ENCODE measurements at places on chromosomes 3 and 15.

DNA sequence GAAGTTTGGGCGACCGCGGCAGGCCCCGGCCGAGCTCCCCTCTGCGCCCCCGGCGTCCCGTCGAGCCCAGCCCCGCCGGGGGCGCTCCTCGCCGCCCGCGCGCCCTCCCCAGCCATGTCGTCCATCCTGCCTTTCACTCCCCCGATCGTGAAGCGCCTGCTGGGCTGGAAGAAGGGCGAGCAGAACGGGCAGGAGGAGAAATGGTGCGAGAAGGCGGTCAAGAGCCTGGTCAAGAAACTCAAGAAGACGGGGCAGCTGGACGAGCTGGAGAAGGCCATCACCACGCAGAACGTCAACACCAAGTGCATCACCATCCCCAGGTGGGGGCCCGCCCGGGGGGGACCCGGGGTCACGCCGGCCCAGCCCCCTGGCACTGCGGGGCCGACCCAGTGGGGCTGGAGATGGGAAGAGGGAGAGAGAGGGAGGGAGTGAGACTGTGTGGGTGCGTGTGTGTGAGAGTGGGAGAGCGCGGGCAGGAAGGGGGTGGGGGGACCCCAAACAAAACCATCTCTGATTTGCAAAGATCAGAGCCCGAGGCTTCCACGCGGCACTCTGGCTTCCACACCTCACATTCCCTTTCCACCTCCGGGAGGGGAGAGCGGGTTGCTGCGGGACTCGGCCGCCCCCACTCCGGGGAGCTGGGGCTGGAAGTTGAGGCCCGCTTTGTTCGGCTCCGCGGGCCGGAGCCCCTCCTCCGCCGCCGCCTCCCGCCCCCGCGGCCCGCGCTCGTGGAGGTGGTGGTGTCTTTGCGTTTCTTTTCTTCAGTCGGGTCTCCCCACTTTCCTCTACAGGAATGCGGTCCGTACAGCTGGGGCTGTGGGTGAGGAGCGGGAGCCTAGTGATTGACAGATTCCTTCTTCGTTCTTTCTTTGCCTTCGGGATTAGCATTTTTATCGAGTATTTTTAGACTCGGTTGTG, 898 bp downstream of the SMAD3 start:
- DNase-seq, result no peak

- DNase-seq, result no peak
Observed at GRCh38 chr15:68812597-68813431, 7.9 kb downstream of the ANP32A start.

GRCh38 chr3:71090207-71090606, 493.3 kb downstream of the FOXP1 start:
- DNase-seq, result no peak

DNA sequence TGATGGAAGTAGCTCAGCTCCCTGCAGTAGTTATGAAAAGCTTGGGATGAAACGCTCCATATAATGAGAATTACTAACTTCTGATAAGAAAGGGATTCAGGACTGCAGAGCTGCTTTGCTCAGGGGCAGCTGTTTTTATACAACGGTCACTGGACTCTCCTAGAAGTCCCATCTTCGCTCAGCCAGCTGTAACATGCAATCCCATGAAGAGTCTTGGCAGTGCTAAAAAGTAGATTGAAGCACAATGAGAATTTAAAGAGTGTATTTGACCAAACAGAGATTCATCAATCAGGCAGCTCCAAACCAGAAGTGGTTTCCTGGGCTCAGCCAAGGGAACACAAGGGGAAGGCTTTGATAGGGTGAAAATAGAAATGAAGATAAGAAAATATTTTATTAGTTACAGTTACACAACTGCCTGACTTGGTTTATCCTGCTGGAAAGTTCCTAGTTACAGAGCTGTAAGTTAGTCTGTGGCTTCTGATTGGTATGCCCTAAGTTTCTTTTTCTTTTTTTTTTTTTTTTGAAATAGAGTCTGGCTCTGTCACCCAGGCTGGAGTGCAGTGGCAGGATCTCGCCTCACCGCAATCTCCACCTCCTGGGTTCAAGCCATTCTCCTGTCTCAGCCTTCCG, 24.1 kb downstream of the SIDT1 start:
- no peak for DNase-seq

GRCh38 chr15:41031232-41032078, 78.2 kb downstream of the CHAC1 start:
- no peak for DNase-seq

DNA sequence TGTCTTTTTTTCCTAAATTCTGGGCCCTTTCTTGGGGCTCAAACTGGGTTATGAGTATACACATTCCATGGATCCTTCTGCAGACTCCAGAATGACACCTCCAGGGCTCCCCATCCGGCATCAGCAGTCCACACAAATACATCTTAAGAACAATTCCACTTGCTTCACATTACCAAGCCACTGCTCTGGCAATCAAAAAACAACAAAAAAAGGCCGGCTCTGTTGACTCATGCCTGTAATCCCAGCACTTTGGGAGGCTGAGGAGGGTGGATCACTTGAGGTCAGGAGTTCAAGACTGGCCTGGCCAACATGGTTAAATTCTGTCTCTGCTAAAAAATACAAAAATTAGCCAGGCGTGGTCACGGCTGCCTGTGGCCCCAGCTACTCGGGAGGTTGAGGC, 49.9 kb upstream of the LPP start:
- DNase-seq, result no peak

DNA sequence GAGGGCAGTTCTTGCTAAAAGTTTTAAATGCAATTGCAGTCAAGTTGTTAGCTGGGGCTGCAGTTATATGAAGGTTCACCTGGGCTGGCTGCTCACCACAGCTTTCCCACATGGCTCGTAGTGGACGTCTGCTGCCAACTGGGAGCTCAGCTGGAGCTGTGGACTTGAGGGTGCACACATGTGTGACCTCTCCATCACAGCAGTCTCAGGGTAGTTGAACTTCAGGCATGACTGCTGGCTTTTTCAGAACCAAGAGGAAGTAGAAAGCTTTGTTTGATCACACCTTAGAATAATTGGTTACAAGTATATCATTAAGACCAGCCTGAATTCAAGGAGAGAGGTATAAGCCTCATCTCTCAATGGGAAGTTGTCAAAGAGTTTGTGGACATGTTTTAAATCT, 74.1 kb downstream of the CHL1 start:
- no peak for DNase-seq

- no peak for DNase-seq
Observed at GRCh38 chr3:45628746-45629145, 34.2 kb downstream of the LIMD1 start.

DNA sequence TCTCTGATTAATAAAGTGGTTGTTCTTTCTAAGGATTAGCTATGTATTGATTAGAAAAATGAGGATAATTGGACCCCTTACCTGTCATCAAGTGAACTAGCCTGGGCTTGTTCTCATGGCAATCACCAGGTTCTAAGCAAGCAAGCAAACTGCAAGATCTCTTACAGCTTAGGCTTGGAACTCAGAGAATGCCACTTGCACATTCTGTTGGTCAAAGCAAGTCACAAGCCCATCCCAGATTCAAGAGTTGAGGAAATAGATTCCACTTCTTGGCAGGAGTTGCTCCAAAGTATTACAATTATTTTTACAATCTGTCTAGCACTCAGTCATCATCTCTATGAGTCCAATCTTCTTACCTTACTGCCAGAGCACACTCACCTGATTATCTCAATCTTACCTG, 180.3 kb downstream of the SYNPR start:
- no peak for DNase-seq

- DNase-seq, result no peak
Observed at GRCh38 chr15:69559440-69560190, 107.0 kb downstream of the RPLP1 start.

- no peak for DNase-seq
Observed at GRCh38 chr15:68809517-68809916, 11.2 kb downstream of the ANP32A start.

GRCh38 chr15:74951006-74951405, 5.6 kb downstream of the RPP25 start:
- DNase-seq, result no peak

DNA sequence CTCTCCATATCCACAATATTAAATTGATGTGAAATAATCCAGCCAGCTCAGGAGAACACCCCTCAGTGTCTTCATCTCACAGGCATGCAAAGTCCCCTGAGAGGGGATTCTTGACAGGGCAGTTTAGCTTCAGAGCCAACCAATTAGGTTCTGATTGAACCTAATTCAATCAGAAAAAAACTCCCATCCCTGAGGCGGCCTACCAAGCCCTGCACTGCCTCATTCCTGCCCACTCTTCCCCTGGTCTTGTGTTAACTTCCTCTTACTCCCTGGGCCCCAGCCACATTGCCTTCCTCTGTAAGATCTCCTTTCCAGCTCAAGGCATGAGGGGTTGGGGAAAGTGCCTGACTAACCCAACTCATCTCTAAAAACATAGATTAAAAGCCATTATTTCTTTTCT, 46.1 kb downstream of the FRMD4B start:
- no peak for DNase-seq

GRCh38 chr15:58046467-58046866, 19.0 kb downstream of the ALDH1A2 start:
- DNase-seq, result no peak

DNA sequence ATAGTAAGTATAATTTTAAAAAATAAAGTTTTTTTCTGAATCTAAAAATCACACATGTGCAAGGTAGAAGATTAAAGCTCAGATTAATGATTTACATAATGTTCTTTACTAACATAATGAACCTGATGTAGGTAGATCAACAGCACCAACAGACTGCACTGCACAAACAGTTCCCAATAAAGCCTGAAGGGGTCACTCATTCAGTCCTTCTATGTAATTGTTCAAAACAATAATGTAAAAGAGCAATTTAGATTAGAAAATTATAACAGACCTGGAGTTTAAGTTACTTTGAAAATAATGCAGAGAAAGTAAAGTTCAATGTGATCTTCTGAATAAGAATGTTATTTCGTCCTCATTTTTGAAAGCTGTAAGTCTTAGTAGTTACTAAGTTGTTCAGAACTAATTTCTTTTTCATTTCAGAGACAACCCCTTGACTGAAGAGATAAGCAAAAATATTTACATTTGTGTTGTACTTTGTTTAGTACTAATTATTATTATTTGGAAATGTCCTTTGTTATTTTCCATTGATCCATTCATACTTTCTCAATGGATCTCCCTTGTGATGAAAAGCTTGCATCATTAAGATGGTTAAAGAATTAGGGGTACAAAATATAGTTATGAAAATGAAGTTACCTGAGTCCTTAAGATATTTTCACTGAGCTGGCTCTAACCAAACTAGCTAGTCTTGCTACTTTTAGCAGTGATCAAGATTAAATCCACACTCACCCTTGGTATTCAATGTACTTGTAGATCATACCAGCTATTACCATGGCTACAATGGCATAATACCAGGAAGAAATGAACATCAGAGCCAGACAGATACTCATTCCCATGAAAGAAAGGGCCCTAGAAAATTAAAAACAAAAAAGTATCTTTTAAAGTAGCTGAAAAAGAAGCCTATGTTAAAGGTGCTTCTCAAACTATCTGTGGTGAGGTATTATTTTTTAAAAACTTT, 16.8 kb downstream of the EMC4 start:
- no peak for DNase-seq

DNA sequence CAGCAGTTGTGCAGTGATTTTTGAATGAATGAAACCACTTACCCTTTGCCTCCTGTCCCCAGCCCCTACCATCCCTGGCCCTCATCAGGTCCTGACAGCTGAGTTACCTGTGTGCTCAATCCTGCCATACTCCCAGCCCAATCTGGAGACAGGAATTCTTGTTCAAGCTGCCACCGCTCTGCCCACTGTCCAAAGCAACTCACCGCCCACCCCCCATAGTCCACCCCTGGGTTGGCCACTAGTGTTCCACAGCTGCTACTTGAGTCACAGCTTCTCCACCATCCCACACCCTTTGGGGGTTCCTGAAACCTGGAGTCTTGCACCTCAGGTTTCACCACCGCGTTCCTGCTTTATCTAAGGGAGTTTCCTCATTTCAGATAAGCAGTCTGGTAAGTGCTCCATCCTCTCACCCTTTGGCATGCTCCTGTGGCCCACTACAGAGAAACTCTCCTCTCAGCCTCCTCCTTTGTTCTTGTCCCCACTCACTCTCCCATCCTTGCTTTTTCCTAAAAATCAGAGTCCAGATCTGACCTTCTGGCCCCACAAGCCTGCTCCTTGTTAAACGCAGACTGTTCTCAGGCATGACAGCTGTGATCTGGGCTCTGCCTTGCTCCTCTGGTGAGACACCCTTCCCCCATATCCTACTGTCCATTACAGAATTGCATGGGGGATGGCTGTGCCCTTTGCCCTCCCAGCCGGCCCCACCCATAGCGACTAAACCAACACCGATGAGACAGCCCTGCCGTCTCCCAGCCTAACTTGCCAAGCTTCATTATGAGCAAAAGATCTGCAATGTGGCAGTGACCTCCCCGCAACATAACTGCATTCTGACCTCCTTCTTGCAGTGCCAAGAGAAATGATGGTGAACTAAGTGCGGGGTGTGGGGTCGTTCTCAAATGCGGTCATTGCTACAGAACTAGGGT, 50.0 kb downstream of the CYP19A1 start:
- no peak for DNase-seq

GRCh38 chr3:156620260-156620659, 54.1 kb upstream of the TIPARP start:
- no peak for DNase-seq

- no peak for DNase-seq
Observed at GRCh38 chr3:71162221-71162620, 421.3 kb downstream of the FOXP1 start.

DNA sequence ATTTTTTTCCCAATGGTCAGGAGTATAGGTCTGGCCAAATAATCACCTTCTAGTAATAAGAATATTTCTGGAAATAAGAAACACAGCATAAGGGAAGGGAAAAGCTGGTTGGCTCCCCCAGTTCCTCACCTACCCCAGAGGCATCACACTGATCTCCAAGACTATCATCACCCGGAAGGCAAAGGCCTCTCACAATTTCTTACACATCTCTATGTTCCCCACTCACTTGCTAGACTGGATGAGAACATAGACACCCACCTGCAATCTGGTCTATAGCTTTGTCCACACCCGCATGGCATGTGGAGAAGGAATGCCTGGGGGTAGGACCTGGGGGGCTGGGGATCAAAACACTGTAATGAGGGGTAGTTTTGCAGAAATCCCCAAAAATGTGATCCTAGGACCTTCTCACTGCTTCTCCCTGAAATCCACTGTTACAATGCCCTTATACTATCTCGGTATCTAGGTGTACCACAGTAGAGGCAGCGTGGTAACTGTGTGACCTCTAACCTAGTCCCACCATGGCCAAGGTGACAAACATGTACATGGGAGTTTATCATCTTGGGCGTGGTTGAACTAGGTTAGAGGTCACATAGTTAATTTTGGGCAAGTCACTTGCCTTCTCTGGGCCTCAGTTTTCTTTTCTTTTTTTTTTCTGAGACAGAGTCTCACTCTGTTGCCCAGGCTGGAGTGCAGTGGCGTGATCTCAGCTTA, 29.5 kb upstream of the NRROS start:
- DNase-seq, result no peak

Data from stimulated activated CD4-positive, alpha-beta T cell treated with anti-CD3 and anti-CD28 coated beads, TNF-alpha, amount 100 ng/mL, for 24 hours (primary cell).